ENCODE measurements at places on chromosomes 4 and X.
A peak's percentile ranks its signal among the peaks of the same experiment; 100 is the strongest.

GRCh38 chrX:15686818-15687685, 22.4 kb upstream of the CLTRN start:
- DNase-seq, result no peak

GRCh38 chrX:148049441-148049840, 68.3 kb downstream of the FMR1NB start:
- peak; percentile 1 for DNase-seq

- DNase-seq, result no peak
Measured at GRCh38 chr4:101067383-101067782, 279.9 kb downstream of the PPP3CA start.

- DNase-seq, result no peak
Measured at GRCh38 chrX:132651421-132652086, 162.7 kb upstream of the MBNL3 start.

DNA sequence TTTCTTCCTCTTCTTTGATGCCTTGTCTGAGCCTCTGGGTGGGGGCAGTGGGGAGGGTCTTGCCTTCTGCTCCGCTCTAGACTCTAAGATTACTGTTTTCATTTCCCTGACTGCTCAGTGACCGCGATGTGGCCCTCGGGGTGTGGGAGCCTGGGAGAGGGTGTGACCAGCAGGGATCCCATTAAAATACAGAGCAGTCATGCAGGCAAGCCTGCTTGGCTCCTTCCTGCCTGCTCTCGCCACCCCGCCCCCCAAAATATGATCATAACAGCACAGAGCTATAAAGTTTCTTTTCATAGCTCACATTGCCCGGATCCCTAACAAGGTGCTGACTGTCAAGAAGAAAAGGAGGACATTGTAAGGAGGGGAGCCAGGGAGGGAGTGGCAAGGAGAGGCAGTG, 332.9 kb downstream of the RAB28 start:
- DNase-seq, result no peak

- no peak for DNase-seq
Measured at GRCh38 chrX:47217121-47217851, 1.2 kb upstream of the CDK16 start.

All from SW 1271 (cell line).